ENCODE measurements at places on chromosomes 5 and 9. TPM values are rescaled to one million over a fixed set of nuclear protein-coding genes. Genes with fewer than 3 reads are reported as not detected.

ZMAT2 gene
- total RNA-seq = 35.3 TPM

CFAP77 gene
- total RNA-seq = 0.44 TPM

CNTFR gene
- total RNA-seq = 17.3 TPM

KLHL3 gene
- total RNA-seq = 14.8 TPM

TRAF1 gene
- 5.7 TPM for total RNA-seq

PIP5K1B gene
- 1.6 TPM for total RNA-seq

RASGRF2 gene
- 9.2 TPM for total RNA-seq

DDX4 gene
- total RNA-seq = 0.27 TPM

FABP6 gene
- not detected for total RNA-seq

CDKN2B gene
- 0.79 TPM for total RNA-seq

- H3K36me3 ChIP-seq = no peaks in the 10 kb centered on the region
- no peaks in the 10 kb centered on the region for H3K27me3 ChIP-seq
- peaks cover 7% of the 10 kb centered on the region for H3K4me1 ChIP-seq
- DNase-seq = peak; percentile 85
Measured at GRCh38 chr5:112419164-112419985, at the start of gene EPB41L4A. EPB41L4A (minus strand) TSS chr5:112419277; CDS start chr5:112419039, 238 bp downstream.

- no peaks in the 10 kb centered on the region for H3K36me3 ChIP-seq
- H3K4me3 ChIP-seq = no peak overlapping the region
- H3K27me3 ChIP-seq = no peaks in the 10 kb centered on the region
- H3K4me1 ChIP-seq = no peaks in the 10 kb centered on the region
- no peak overlapping the region for H3K27ac ChIP-seq
Measured at GRCh38 chr9:101055516-101055915, 27.0 kb downstream of the PLPPR1 start.

DNA sequence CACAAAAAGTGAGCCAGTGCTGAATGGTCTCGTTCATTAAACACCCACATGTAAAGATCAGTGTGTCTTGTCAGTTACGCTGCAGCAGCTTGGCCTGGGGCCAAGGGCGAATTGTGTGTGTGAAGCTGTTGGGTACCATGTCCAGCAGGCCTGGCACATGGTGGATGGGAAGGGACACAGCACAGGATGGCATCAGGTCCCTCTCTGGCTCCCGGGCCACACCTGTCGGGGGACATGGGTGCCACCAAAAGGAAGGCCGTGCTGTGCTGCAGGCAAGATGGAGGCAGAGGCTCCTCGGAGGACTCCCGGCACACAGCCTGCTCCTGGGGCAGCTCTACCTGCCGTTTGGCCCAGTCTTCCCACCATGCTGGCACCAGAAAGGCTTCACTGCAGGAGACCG is 32.0 kb downstream of the NKD2 start:
- H3K27ac ChIP-seq = no peak overlapping the region
- no peaks in the 10 kb centered on the region for H3K4me1 ChIP-seq
- no peaks in the 10 kb centered on the region for H3K36me3 ChIP-seq
- DNase-seq = no peak
- no peak overlapping the region for H3K4me3 ChIP-seq

DNA sequence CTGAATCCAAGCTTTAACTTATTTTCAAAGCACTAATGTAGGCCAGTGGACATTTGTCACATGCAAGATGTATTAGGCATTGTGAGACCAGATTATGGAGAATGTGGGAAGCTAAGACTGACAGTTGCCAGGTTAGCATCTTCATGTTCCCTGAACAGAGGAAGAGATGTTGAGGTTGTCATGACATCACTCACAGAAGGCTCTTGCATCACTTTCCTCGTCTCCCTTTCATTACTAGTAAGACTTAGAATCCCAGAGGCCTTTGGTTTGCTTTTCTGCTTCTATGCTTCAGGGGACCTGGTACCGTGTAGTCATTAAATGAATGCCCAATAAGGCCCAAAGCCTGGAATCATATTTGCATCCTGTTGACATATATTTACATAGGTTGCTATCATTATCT is 76.4 kb upstream of the RPS23 start:
- no peaks in the 10 kb centered on the region for H3K36me3 ChIP-seq
- H3K27me3 ChIP-seq = no peaks in the 10 kb centered on the region
- H3K4me3 ChIP-seq = no peak overlapping the region
- H3K27ac ChIP-seq = no peak overlapping the region
- no peaks in the 10 kb centered on the region for H3K4me1 ChIP-seq

GRCh38 chr5:43309637-43310036 is 3.6 kb downstream of the HMGCS1 start:
- peak; percentile 25 for DNase-seq
- H3K27me3 ChIP-seq = no peaks in the 10 kb centered on the region
- H3K4me3 ChIP-seq = no peak overlapping the region
- peak overlapping the region; percentile 14 for H3K27ac ChIP-seq
- peaks cover 23% of the 10 kb centered on the region for H3K4me1 ChIP-seq

DNA sequence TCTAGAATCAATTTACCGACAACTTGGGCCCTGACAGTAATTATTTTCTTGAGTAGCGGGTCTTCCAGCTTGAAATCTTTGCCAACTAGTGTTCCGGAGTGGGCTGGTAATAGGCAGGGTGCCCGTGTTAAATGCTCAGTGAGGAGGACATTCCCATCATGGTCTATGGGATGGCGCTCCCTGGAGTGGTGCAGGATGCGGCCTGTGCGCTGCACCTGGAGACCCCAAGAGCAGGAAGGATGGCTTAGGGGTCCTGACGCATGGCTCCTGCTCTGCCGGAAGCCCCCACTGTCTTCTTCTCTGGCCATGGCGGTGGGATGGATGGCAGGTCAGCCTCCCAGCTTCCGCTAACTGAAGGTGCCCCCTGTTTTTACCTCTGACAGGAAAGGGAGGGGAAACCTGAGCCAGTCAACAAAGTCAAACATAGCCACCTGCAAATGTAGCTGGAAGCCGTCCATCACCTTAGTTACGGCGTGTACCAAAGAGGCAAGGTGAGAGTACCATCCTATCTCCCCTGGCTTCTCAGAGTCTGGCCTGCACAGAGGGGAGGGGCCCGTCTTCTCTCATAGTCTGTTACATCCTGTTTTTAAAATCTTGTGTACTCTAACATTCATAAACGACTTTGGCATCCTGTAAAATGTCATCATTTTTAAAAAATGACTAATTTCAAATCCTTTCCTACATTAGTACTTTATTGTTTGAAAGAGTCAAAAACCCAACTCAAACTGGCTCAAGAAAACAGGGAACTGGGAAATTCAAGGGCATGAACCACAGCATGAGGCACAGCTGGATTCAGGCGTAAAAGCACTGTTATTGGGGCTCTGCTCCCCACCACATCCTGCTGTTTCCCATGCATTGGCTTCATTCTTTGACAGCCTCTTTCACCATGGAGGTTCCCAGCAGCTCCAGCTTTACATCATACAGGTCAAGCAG is 28.5 kb upstream of the UNC5A start:
- H3K4me1 ChIP-seq = peaks cover 5% of the 10 kb centered on the region
- H3K27ac ChIP-seq = no peak overlapping the region
- H3K27me3 ChIP-seq = no peaks in the 10 kb centered on the region
- H3K4me3 ChIP-seq = no peak overlapping the region
- no peak for DNase-seq
- no peaks in the 10 kb centered on the region for H3K36me3 ChIP-seq

DNA sequence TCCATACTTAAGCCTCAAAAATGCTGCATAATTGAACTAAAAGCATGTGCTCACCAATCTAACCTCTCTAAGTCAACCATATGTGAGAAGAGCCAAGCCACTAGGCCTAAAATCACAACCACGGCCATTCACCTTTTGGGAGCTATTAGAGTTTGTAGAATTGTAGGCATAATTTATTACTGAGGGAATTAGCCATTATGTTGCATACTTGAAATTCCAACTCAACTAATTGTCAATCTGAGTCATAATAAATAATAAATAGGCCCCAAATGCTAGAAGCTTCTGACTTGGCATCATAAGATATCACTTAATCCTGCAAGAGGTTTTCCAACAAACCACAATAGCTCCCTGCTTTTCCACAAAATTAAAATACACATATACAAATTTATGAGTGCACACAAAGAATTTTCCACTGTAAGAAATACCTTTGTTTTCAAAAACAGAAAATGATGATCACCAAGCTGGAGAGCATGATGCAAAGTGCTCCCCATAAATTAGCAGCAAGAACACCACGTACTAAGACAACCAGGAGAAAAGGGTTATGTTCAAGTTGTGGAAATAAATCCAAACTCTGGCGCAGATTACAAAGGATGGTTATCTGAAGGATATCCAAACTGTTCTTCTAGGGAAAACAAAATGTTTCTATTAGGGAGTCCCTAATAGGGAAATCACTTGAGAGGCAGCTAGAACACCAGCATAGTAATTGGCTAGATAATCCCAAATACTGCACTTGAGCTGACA is 250.0 kb upstream of the SLC30A5 start:
- DNase-seq = no peak
- no peaks in the 10 kb centered on the region for H3K4me1 ChIP-seq
- no peak overlapping the region for H3K27ac ChIP-seq
- H3K36me3 ChIP-seq = no peaks in the 10 kb centered on the region

- H3K4me3 ChIP-seq = no peak overlapping the region
- H3K27me3 ChIP-seq = no peaks in the 10 kb centered on the region
- H3K4me1 ChIP-seq = no peaks in the 10 kb centered on the region
- no peak for DNase-seq
- H3K36me3 ChIP-seq = no peaks in the 10 kb centered on the region
Measured at GRCh38 chr5:145697251-145697990, 137.7 kb downstream of the PRELID2 start.

DNA sequence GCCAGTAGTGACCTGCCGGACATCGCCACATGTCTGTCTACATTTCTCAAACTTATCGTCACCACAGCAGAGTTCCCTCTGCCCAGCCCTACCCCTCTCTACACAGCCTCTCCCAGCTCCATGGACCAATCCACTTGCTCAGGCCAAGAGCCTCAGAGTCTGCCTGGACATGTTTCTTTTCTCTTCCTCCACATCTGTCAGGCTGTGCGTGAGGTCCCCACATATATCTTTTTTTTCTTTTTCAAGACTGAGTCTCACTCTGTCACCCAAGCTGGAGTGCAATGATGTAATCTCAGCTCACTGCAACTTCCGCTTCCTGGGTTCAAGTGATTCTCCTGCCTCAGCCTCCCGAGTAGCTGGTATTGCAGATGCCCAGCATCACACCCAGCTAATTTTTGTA is 62.7 kb upstream of the GGTA1 start:
- H3K4me1 ChIP-seq = peaks cover 26% of the 10 kb centered on the region
- no peak overlapping the region for H3K27ac ChIP-seq
- H3K36me3 ChIP-seq = no peaks in the 10 kb centered on the region
- H3K27me3 ChIP-seq = no peaks in the 10 kb centered on the region
- H3K4me3 ChIP-seq = no peak overlapping the region
- DNase-seq = no peak

DNA sequence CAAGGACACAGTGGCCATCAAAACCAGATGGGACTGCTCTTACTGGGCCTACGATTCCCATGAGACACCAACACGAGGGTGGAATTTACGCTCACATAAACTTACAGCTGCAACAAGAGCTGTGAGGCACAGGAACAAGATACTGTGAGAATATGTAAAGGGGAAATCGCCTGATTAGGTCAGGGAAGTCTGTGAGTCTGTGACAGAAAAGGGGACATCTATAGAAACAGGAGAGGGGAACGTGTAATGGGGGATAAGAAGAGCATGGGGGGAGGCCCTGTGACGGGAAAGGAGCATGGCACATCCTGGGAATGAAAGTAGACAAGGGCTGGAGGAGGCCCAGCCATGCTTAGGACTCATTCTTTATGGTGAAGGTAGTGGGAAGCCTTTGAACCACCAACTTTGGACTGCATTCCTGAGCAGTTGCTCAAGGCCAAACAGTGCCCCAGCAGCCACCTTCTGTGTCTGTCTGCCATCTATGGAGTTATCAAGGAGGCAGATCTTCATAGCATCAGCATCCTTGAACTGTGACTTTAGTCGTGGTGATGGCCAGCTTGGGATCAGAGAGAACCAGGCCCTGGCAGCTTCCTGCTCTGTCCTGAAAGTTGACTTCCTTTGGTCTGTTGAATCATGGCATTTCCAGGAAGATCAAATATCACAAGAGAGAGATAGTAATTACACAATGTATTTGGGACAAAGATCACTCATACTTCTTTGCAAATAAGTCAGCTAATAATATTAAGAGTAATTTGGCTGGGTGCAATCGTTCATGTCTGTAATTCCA is 87.9 kb upstream of the FAM169A start:
- no peak overlapping the region for H3K4me3 ChIP-seq
- no peaks in the 10 kb centered on the region for H3K27me3 ChIP-seq
- no peaks in the 10 kb centered on the region for H3K36me3 ChIP-seq

Measured in thyroid gland (tissue), 4 donors.